ENCODE measurements at places on chromosomes 11 and 22.

DNA sequence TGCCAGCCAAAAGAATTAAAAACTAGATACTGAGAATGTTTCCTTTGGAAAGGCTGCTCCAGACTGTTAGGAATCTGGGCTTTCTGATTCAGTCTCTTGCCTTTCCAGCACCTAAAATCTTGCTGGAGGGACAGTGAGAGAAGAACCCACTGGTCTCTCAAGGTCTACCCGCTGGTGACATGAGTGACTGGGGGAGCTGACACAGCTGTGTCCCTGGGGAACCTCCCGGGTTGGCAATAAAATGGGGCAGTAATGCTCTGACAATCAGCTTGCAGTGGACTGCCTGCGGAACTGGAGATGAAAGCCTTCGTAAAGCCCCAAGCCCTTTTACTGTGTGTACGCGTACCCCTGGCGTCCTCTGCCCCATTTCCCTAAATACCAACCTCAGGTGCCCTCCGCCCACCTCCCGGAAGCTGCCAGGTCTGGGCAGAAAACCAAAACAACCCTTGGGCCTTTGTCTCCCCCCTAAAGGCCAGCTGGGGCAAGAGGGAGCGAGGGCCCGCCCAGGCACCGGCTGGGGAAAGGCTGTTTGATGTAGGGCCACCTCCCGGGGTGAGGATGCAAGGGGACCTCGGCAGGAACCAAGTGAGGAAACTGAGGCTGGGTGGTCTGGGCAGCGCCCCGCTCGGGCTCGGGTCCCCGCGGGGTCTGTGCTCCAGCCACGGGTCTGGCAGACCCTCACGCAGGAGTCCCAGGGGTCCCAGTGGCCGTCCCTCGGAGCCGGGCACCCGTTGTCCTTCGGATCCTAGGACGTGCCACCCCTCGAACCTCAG, 741 bp downstream of the CARS1 start:
- DNase-seq: no peak

GRCh38 chr11:111499483-111499882, 12.7 kb downstream of the BTG4 start:
- no peak for DNase-seq

DNA sequence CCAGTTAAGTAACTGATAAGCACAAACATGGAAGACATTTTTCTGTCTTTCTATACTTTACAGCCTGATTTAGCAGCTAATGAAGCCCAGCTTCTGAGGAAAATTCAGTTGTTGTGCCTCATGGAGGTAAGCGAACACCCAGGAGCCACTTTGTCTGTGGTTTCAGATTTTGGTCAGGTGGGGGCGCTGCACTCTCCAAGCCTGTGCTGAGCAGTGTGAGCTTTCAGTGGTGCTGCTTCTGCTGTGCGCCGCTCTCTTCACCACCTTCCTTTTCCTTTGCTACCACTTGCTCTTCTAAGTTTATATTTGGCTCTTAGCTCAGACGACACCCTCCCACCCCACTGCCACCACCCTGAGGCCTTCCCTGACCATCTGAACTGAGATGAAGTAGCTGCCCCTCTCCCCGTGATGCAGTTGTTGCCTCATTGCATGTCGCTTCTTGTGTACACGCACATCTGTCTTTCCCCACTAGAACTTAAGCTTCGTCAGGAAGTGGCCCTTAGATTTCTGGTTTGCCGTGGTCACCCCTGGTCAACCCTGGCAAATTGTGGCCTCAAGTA, 14.0 kb downstream of the PSMD13 start:
- peak; percentile 71 for DNase-seq

- no peak for DNase-seq
Observed at GRCh38 chr22:45298934-45299505, 10.7 kb upstream of the FAM118A start.

DNA sequence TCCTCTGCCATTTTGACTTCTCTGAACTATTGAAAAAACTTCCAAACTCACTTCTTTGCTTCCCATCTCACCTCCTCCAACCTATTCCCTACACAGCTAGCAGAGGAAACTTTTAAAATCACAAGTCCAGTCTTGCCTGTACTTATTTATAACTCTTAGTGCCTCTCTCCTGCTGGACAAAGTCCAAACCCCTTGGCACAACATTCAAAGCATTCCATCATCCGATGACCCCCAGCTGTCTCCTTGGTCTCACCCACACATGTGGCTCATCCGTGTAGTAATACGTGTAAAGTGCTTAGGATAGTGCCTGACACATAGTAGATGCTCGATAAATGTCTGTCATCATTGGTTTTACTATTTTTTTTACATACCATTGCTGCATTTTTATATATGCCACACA, 101.4 kb downstream of the PARVA start:
- DNase-seq: no peak

DNA sequence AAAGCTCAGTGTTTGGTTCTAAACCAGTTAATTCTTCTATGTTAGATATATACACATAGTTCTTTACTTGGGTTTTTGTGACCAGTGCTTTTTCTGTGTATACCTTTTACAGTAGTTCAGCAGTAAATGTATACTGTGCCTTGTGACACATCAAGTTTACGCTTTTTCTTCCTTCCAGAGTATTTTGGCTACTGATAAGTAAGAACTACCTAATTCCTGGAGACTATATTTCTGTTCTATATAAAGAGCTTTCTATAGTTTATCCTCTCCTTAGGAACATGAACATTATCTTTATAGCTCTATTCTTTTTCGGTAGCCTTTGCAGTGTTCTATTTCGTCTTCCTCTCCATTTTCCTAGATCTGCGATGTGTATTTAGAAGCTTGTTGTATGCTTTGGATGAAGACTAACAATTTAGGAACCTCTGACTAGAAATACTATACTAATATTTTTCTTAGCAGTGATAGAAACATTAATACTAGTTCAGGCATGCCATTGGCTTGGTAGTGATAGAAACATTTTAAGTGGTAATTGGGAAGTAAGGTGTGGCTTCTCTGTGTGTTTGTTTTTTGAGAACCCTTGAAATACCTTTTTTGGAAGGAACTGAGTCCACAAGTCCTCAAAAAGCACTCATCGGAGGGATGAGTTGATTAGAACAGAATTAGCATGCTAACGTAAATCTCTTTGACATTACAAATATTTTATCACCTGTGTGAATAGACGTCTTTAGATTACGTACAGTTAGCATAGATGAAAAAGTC, 74.6 kb downstream of the ARHGEF12 start:
- DNase-seq: no peak

- DNase-seq: no peak
Observed at GRCh38 chr11:117039900-117040299, 58.3 kb downstream of the SIK3 start.

GRCh38 chr11:116042146-116042545, 537.9 kb upstream of the CADM1 start:
- no peak for DNase-seq

- no peak for DNase-seq
Observed at GRCh38 chr11:122399375-122399774, 256.1 kb upstream of the UBASH3B start.

- no peak for DNase-seq
Observed at GRCh38 chr11:134022748-134023147, 46.1 kb upstream of the JAM3 start.

DNA sequence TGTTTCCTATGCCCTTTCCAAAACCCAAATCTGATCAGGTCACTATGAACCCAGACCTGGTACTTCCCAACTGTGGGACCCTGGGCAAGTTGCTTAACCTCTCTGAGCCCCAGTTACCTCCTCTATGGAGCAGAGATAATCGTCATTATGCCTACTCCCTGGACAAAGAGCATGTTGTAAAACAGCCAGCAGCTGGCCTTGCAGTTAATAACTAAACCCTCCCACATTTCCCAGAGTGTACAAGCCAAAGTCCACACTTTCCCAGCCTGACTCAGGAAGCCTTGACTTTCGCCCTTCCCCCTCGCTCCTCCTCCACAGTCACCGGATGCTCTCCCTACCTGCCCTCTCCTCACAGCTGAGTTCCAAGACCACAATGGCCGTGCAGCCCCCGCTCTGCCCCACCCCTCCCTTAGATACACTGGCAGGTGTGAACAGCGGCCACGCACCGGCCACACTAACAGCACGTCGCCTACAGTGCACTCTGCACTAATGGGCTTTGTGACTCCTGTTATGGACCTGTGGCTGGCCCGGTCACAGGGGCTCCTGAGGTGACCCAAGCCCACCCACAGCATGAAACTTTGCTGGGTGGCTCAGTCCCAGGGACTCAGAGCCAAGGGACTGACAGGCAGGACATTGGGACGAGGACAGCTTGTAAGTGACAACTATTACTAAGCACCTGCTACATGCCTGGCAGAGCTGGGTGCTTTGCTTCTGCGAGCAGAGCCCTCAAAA, 15.6 kb upstream of the MFNG start:
- DNase-seq: no peak

DNA sequence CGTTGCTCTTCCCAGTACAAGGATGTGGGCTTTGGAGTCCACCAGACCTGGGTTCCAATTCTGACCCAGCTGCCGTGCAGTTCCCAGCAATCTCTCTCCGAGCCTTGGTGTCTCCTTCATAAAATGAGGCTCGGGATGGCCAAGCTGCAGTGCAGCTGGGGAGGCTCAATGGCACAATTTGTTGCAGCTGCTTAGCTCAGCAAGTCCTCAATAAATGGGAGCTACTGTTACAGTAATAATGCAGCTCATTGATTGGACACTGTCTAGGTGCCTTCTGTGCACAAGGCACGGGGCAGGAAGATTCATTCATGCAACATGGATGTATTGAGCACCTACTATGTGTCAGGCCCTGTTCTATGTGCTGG, 37.1 kb downstream of the SHISAL1 start:
- no peak for DNase-seq

- DNase-seq: peak; percentile 73
Observed at GRCh38 chr11:119641983-119642745, 86.8 kb downstream of the NECTIN1 start.

DNA sequence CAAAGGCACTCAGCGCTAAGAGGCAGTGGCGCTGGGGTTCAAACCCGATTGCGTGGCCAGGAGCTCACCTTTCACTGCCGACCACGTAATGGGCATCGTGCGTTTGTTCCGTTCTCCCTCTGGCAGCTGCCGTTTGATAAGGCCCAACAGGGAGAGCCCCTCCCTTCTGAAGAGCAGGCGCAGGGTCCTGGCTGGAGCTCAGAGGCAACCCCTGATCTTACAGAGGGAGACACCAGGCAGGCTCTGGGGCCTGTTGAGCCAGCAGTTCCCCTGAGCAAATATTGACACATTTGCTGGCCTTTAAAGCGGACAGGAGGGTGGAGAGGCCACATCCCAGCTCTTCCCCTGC, 11.7 kb upstream of the C1QTNF6 start:
- DNase-seq: no peak

DNA sequence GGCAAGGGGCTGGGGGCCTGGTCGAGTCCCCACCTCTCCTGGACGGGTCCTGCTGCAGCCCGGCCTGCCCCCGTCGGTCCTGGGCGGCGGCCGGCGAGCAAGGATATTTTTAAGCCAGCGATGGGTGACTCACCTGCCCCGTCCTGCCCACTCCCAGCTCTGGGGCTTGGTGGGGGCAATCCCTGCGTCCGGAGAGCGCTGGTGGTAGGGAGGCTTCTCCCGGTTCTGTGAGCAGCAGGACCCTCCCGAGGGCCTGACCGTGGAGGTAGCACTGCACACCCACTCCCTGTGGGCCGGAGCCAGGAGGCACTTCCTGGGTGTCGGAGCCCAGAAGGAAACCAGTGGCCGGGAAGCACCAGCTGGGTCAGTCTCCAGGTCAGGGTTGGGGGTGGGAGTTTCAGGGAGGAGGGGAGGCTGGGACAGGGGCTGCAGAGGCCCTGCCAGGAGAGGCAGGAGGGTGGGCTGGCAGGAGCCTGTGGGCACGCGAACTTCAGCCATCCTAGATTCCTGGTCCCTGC, 467 bp downstream of the EPS8L2 start:
- DNase-seq: no peak

DNA sequence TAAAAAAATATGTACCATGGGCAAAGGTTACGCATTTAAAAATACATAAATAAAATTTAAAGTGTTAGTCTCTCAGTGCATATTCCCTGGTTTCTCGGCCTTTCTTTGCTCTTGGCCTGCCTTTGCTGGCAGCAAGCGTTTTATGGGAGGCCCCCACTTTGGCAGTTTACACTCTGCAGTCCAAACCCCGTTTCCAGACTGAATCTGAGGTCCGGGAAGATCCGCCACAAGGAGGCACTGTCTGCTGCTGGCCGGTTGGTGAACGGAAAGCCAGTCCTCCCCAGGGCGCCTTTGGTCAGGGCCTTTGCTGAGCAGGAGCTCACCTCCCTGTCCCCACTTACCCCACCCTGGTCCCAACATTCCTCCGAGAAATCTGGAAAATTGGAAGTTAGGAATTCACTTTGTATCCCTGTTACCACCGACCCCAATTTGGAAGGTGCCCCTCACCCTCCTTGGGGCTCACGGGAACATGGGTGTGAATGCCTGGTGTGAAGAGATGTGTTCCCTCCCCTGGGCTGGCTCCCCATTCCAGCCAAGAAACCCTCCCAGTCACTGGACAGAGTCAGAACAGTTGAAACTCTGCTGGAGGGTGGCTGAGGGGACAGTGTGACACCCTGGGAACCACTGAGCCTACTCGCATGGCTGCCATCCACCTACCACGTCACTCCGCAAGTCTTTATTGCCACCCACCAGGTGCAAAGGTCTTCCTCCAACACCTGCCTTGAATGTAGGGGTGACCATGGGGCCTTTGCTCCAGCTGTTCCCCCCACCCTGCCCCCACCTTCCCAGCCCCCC, 9.4 kb upstream of the SF1 start:
- DNase-seq: peak; percentile 75

- no peak for DNase-seq
Observed at GRCh38 chr22:20298110-20298802, 21.6 kb downstream of the DGCR6L start.

GRCh38 chr11:71298761-71299181, 46.4 kb upstream of the SHANK2 start:
- DNase-seq: no peak

DNA sequence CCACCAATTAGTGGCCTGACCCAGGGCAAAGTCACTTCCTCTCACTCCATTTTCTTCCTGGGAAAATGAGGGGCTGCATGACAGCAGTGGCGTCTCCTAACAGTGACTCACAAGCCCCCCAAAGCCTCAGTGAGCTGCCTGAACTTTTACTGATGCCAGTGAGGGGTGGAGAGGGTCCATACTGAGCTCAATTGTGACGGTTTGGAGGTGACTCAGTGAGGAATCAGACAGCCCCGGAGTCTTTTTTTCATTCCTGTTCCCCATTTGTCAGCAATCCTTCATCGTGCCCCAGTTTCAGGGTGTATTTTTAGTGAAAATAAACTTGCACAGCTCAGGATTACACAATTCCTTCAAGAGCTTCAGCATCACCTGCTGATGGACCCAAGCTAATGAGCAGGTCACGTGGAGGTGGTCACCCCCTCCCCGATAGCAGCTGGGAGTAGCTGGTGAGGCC, 30.1 kb upstream of the RASD2 start:
- DNase-seq: no peak

- DNase-seq: no peak
Observed at GRCh38 chr11:1298695-1299492, 10.5 kb downstream of the TOLLIP start.

DNA sequence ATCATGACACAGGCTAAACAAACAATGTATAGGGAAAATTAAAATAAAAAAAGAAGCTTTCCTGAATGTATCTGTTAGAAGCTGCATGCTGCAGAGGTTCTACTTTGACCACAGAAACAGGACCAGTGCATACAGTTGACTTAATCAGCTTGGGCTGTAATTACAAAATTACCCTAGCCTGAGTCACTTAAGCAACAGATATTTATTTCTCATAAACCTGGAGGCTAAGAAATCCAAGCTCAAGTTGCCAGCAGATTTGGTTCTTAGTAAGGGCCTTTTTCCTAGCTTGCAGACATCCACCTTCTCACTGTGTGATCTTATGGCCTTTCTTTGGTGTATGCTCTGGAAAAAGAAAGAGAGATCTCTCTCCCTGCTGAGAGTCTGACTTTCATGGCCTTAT, 946.5 kb upstream of the RAG2 start:
- DNase-seq: no peak

GRCh38 chr22:20463324-20464095, 25.9 kb upstream of the SCARF2 start:
- DNase-seq: no peak

GRCh38 chr22:24107661-24108060, 73.6 kb upstream of the SUSD2 start:
- no peak for DNase-seq

Measured in HEK293T (cell line).